ENCODE measurements at places on chromosomes 3 and 15. TPM values are rescaled to one million over a fixed set of nuclear protein-coding genes. Genes with fewer than 3 reads are reported as not detected.

The VIPR1 gene
- 70.2 TPM for total RNA-seq

The GP5 gene
- not detected for total RNA-seq

GRCh38 chr15:42832576-42832975 is 88.0 kb downstream of the TTBK2 start:
- no peak for DNase-seq

DNA sequence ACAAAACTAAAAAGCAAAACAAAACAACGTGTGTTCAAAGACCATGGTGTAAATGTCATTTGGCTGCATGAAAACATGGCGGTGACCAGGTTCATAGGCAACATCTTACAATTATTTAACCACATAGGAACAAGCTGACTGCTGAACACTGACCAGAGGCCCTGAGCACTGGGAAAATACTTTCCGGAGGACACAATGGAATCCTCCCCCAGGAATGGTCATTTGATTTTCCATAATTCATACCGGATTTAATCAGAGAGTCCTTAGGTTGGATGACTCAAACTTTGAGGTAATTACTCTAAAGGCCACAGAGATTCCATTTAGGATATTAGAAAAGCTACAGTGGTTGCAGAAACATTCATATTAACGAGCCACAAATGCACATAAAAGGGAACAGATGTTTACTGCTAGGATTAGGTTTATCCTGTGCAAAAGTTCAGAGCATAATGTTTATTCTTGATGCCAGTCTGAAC is 254.7 kb downstream of the NR1D2 start:
- no peak for DNase-seq

DNA sequence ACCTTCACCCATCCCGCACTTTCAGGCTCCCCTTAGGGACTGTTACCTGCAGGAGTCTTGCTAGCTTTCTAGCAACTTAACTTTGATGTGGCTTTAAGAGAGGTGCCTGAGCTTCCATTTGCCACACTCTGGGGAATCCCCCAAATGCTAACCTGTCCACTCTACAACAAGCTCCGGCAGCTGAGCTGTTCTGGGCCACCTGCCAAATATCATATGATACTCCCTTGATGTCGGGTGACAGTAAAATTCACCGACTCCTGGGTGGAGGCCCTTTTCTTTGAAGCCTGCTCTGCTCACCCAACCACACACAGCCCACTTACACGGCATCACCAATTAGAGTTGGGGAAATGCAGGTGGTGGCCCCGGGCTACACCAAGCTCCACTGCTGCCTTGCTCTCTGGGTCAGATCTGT is 38.0 kb upstream of the XCR1 start:
- no peak for DNase-seq

- DNase-seq: no peak
Measured at GRCh38 chr3:38264779-38265178, 833 bp upstream of the SLC22A13 start.

DNA sequence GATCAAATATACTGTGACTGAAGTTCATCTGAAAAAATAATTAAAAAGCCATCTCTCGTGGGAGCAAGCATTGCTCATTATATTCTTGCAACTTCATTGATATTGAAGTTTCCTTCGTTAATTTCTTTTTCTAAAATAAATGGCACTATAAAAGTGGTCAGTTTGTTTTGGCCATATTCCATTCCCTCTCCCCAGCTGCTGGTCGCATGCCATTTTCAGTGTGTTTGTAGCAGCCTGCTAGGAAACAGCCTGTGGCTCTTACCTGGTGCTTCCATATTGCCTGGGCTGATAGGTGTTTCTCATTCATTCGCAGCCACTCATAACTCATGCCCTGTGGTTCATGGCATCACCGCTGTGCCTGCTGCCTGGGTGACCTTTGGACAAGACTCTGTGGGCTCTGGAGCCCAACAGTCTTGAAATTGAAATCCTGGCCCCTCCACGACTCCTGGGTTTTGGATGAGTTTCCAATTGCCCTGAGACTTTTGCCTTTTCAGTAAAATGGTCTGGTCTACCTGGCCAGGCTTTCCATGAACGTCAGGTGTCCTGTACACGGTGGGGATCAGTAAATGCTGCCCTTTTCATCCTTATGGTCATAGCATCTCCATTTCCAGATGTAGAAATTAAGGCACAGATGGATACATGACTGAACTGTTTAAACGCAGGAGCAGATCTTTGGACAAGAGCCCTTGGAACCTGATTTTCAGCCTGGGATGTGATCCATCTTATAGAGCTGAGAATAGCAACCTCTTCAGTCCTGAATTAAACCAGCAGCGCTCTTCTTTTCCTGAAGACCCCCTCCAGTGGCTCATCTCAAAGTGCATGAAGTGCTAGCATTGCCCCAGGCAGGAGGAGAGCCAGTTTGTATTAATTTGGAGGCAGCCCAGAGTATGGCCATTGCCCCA is 69.4 kb downstream of the SLCO3A1 start:
- no peak for DNase-seq

DNA sequence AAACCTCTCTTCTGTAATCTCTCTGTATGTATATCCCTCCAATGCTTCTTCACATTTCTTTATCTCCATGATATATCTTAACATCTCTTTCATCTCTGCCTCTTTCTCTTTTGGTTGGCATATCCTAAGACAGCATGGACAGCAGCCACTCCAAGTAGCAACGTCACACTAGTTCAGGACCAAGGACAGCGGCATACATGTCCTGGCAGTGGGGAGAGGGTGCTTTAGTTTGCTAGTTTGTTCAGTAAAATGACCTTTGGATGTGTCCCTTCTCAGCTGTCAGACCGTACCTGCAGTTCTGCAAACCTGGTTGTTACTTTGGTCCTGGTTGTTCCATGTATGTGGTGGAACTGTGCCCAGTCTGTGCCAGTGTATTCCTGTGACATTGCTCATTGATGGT is 225.6 kb upstream of the ROPN1 start:
- DNase-seq: no peak

Measured in lower leg skin (tissue), 4 donors.